ENCODE measurements at places on chromosomes 7 and 10. TPM values are rescaled to one million over a fixed set of nuclear protein-coding genes. Genes with fewer than 3 reads are reported as not detected.

CCL26 gene
- not detected for total RNA-seq

DNA sequence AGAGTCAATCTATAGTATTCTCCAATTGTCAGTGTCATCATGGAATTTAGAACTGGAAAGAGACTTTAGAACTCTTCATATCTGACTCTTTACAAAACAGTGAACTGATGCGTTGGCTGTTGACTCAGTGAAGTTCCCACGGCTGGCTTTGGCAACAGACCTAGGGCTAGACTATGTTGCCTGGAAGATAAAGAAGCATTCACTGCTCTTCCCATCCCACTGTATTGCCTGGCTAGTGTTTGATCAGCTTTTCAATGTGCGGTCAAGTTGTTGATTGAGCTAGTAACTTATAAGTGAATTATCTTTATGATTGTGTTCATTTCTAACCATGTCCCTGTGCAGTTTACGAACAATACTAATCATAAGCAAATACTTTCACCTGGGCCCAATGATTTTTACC lies 365.7 kb upstream of the LRGUK start:
- no peak overlapping the region for H3K4me3 ChIP-seq
- H3K27ac ChIP-seq, result no peak overlapping the region
- H3K4me1 ChIP-seq, result no peaks in the 10 kb centered on the region
- no peak for DNase-seq
- no peaks in the 10 kb centered on the region for H3K27me3 ChIP-seq

GDF10 gene
- 0.76 TPM for total RNA-seq

DNA sequence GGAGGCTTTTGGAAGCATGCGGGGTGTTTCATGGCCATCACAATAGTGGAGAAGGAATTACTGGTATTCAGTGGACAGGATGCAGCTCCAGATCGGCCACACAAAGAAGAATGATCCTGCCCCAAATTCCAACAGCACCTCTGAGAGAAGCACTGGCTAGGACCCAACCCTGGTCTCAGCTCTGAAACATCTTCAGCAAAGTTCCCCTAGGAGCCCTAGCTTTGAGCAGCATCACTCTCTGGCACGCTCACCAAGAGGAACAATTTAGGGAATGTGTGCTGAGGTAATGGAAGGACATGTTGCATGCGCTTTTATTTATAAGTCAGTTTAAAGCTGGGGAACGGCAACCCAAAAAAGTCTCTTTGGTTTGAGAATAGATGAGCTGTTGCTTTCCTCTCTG lies 5.5 kb upstream of the OPN1SW start:
- no peaks in the 10 kb centered on the region for H3K4me1 ChIP-seq
- H3K27ac ChIP-seq, result no peak overlapping the region
- H3K36me3 ChIP-seq, result no peaks in the 10 kb centered on the region
- no peak for DNase-seq

DNA sequence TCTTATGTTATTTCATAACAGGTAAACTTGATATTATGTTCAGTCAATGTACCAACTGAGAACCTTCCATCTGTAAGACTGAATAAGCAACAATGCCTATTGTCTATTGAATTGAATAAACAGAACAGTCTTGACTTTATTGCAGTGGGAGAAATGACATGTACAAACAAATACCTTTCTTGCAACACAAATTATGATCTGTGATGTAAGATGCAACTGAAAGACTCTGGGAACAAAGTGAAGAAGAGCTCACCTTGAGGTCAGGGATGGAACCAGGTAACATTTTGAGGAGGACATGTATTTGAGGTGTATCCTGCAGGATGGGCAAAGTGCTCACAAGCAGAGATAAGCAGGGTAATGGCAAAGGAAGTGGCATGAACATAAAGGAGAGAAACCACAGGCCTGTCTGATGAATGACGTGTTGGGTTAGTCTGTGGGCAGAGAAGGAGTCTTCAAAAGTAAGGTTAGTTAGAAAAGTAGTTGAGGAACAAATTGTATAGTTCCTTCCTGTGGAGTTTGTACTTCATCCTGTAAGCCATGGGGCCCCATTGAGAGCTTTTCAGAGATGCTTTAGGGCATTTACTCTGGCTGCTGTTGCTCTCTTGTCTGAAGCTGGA lies 9.5 kb downstream of the PNLIPRP3 start:
- DNase-seq, result no peak
- H3K4me3 ChIP-seq, result no peak overlapping the region
- no peak overlapping the region for H3K27ac ChIP-seq
- peaks cover 3% of the 10 kb centered on the region for H3K4me1 ChIP-seq

- peaks cover 23% of the 10 kb centered on the region for H3K27me3 ChIP-seq
- no peaks in the 10 kb centered on the region for H3K36me3 ChIP-seq
- DNase-seq, result no peak
- H3K4me1 ChIP-seq, result no peaks in the 10 kb centered on the region
These were observed 34.5 kb downstream of the LYZL1 start for GRCh38 chr10:29323367-29323766.

Measured in T-cell (primary cell).